Natural killer cell treated with Interleukin-12 subunit alpha and Interleukin-12 subunit beta and Interleukin-15 and Interleukin-18, amount 100 ng/mL, for 72 hours (primary cell): ENCODE measurements at places on chromosomes 11 and 22. TPM values are rescaled to one million over a fixed set of nuclear protein-coding genes. Genes with fewer than 3 reads are reported as not detected.

- no peak overlapping the region for H3K27ac ChIP-seq
- no peaks in the 10 kb centered on the region for H3K36me3 ChIP-seq
- H3K27me3 ChIP-seq: peaks cover 14% of the 10 kb centered on the region
- no peak overlapping the region for H3K4me3 ChIP-seq
- DNase-seq: no peak
- no peaks in the 10 kb centered on the region for H3K4me1 ChIP-seq
These were observed 152.0 kb upstream of the SYN3 start for GRCh38 chr22:33209930-33210784.

- H3K36me3 ChIP-seq: no peaks in the 10 kb centered on the region
- peaks cover 18% of the 10 kb centered on the region for H3K27me3 ChIP-seq
- H3K4me3 ChIP-seq: no peak overlapping the region
- DNase-seq: no peak
These were observed 25.7 kb upstream of the OAF start for GRCh38 chr11:120184946-120185705.

DNA sequence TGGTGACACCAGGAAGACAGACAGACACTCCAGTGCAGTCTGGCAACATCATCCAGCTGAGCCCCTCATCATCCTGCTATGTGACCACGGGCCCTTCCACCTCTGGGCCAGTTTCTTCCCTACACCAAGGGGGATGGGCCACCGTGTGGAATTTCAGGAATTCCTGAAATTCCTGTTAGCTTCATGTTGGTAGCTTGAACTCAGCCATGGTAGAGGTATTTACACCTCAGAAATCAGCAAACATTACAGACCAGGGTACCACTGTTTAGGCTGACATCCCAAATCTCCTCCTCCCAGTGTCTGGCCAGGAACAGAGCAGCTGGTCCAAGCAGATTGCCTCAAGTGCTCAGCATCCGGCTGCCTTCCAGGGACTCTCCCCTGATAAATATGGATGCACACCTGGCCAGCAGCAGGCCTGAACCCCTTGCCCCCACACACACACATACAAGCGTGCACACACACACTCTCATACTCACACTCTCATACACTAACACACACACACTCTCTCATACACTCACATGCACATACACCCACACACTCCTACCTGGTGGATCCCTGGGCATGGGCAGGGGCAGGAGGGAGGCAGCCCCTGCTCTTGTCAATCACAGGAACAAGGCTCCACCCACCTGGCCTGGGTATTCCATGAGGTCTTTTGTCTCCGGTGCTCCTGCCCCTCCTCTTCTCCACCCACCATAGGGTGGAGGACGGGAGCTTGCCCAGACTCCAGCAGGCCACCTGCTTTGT is 85.2 kb downstream of the BUD13 start:
- no peaks in the 10 kb centered on the region for H3K36me3 ChIP-seq
- DNase-seq: no peak
- H3K27me3 ChIP-seq: peaks cover 27% of the 10 kb centered on the region
- no peak overlapping the region for H3K4me3 ChIP-seq
- no peak overlapping the region for H3K27ac ChIP-seq

DNA sequence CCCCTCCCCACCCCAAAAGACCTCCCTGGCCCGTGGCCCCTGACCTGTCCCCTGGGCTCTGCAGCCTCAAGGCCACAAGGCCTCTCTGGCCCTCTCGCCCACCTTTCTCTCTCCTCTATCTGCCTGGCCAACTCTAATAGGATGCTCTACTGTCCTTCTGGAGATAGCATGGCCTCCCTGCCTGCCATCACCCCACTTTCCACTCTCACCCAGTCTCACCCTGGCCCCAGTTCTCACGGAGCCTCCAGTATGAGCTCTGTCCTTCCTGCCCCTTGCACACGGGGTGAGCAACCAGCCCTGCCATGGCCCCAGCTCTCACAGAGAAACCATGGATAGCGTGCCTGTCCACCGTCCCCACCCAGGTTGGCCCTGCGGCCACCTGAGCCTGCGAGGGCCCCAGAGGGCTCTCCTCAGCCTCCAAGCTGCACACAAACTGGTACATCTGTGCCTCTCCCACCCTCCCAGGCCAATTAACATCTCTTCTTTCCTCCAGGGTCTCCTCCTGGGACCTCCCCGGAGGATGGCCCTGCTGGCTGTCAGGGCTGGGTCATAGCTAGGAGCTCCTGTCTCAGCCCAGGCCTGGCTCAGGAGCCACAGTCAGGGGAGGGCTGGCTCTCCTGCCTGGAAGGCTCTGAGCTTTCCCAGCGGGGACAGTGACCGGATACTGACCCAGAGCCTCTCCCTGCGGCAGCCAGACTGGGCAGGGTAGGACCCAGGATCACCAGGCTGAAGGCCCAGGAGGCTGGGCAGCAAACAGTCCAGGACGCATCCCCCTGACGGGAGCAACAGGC is 22.3 kb downstream of the RTN4R start:
- no peaks in the 10 kb centered on the region for H3K36me3 ChIP-seq
- peak overlapping the region; percentile 84 for H3K4me3 ChIP-seq
- DNase-seq: no peak
- peaks cover 16% of the 10 kb centered on the region for H3K4me1 ChIP-seq
- no peaks in the 10 kb centered on the region for H3K27me3 ChIP-seq

DNA sequence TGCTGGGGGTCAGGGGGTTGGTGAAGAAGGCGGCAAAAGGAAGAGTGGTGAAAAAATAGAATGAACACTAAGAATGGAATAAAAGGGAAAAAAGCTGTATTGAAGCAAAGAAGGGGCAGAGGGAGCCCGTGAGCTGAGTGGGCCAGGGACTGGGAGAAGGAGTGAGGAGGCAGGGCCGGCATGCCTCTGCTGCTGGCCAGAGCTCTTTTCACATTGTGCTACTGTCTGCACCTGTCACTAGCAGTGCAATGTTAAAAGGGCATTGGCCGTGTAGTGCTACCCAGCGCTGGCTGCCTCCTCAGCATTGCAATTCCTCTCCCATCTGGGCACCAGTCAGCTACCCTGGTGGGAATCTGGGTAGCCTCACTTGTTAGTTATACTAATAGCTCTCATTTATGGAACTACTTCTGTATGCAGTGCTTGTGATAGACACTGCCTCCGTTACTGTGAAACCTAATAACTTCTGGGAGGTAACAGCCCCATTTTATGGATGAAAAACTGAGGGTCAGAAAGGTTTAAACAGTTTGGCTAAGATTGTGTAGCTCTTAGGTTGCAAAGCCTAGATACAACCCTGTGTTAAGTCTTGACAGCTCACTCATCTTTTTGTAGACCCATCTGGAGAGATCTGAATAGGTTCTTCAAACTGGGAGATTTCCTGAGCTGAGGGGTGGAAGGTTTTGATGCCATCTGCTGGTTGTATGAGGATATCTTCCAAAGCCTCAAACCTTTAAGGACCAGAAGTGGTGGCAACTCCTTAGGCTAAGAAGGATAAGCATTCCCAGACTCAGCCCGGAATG is 8.5 kb downstream of the YPEL4 start:
- H3K27ac ChIP-seq: no peak overlapping the region
- DNase-seq: no peak
- H3K36me3 ChIP-seq: no peaks in the 10 kb centered on the region
- H3K27me3 ChIP-seq: peaks cover 20% of the 10 kb centered on the region
- peaks cover 22% of the 10 kb centered on the region for H3K4me1 ChIP-seq

GRCh38 chr11:1138097-1138496 is 19.7 kb upstream of the MUC5AC start:
- H3K27me3 ChIP-seq: peaks cover 48% of the 10 kb centered on the region
- DNase-seq: no peak
- no peak overlapping the region for H3K27ac ChIP-seq
- H3K4me3 ChIP-seq: no peak overlapping the region

DNA sequence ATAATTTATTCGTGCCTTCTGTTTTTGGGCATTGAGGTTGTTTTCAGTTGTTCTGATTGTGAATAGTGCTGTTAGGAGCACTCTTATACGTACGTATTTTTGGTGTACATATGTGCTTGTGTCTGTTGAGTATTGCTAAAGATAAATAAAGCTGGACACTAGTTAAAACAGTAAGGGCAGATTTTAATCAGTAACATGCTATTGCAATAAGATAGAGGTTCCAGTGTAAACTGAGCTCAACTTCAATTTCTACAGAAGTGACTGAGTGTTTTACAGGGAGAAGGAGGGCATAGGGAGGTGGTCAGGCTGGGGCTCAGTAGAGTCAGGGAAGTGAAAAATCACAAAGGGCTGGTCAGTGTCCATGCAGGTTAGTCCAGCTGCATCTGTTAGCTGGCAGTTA is 76.0 kb upstream of the PARVA start:
- no peaks in the 10 kb centered on the region for H3K4me1 ChIP-seq
- no peaks in the 10 kb centered on the region for H3K27me3 ChIP-seq
- H3K4me3 ChIP-seq: no peak overlapping the region
- H3K36me3 ChIP-seq: no peaks in the 10 kb centered on the region
- no peak for DNase-seq

GRCh38 chr11:76206327-76207081 is at the start of gene WNT11:
Gene WNT11 (minus strand): TSS chr11:76206502. CDS start chr11:76206407, 95 bp downstream.
- peak within 1 kb of the TSS; percentile 86 for H3K4me3 ChIP-seq
- H3K36me3 ChIP-seq: no peaks in the 10 kb centered on the region
- peaks cover 15% of the 10 kb centered on the region for H3K4me1 ChIP-seq

- no peak for DNase-seq
- no peak overlapping the region for H3K4me3 ChIP-seq
- H3K27me3 ChIP-seq: peaks cover 40% of the 10 kb centered on the region
These were observed 712.0 kb downstream of the TBC1D22A start for GRCh38 chr22:47474464-47474863.

GRCh38 chr11:11915625-11916024 is 73.9 kb downstream of the USP47 start:
- no peak overlapping the region for H3K4me3 ChIP-seq
- H3K27me3 ChIP-seq: no peaks in the 10 kb centered on the region
- no peak for DNase-seq
- no peak overlapping the region for H3K27ac ChIP-seq
- H3K36me3 ChIP-seq: peaks cover 16% of the 10 kb centered on the region

GRCh38 chr11:33787076-33787475 is 12.8 kb upstream of the FBXO3 start:
- peak overlapping the region; percentile 56 for H3K4me3 ChIP-seq
- no peak for DNase-seq
- peaks cover 18% of the 10 kb centered on the region for H3K4me1 ChIP-seq
- peaks cover 27% of the 10 kb centered on the region for H3K27me3 ChIP-seq
- H3K36me3 ChIP-seq: no peaks in the 10 kb centered on the region

- no peaks in the 10 kb centered on the region for H3K27me3 ChIP-seq
- H3K27ac ChIP-seq: peak overlapping the region; percentile 46
- no peak for DNase-seq
These were observed 24.0 kb downstream of the TCP11L1 start for GRCh38 chr11:33063326-33063881.

- H3K4me3 ChIP-seq: no peak overlapping the region
- H3K4me1 ChIP-seq: no peaks in the 10 kb centered on the region
- no peak overlapping the region for H3K27ac ChIP-seq
- no peaks in the 10 kb centered on the region for H3K36me3 ChIP-seq
- peaks cover 13% of the 10 kb centered on the region for H3K27me3 ChIP-seq
- DNase-seq: no peak
These were observed 21.7 kb downstream of the TIMP3 start for GRCh38 chr22:32823024-32823730.

- H3K27ac ChIP-seq: no peak overlapping the region
- no peak overlapping the region for H3K4me3 ChIP-seq
- no peaks in the 10 kb centered on the region for H3K27me3 ChIP-seq
- peaks cover 17% of the 10 kb centered on the region for H3K4me1 ChIP-seq
- no peak for DNase-seq
These were observed 5.3 kb downstream of the LSP1 start for GRCh38 chr11:1858154-1858553.

DNA sequence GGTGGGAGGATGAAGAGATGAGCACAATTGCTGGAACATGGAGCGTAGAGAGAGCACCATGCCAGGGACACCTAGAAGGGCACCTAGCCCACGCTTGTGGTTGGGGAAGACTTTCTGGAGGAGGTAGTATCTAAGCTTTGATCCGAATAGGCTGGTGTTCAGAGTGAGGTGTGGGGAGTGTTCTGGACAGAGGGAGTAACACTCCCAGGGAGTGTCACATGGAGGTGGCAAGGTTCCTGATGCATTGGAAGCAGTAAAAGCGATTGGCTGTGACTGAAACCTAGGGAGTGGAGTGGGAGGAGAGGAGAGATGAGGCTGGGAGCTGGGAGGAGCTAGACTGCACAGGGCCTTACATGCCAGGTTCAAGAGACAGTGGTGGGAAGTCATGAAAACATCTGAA is 188.0 kb upstream of the NCAM1 start:
- no peak overlapping the region for H3K4me3 ChIP-seq
- no peaks in the 10 kb centered on the region for H3K36me3 ChIP-seq
- no peak for DNase-seq

- H3K36me3 ChIP-seq: no peaks in the 10 kb centered on the region
- H3K27ac ChIP-seq: no peak overlapping the region
- no peak for DNase-seq
- H3K27me3 ChIP-seq: no peaks in the 10 kb centered on the region
- no peak overlapping the region for H3K4me3 ChIP-seq
These were observed 114.7 kb downstream of the CRYBB2 start for GRCh38 chr22:25334162-25334490.

DNA sequence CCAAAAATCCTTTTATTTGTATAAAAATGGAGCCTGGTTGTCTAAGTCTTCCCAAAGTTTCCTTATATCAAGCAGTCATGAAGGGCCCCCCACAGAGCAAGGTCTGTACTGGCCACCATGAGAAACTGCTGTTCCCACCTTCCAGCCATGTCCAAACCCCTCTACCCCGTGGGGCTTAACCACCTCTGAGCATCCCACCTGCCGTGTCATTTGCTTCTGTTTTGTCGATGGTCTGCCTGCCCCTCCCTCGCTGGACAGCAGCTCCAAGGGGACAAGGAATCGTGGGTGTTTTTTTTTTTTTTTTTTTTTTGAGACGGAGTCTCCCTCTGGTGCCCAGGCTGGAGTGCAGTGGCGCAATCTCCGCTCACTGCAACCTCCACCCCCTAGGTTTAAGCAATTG is 11.1 kb upstream of the ANO1 start:
- DNase-seq: no peak
- no peak overlapping the region for H3K4me3 ChIP-seq
- H3K27me3 ChIP-seq: peaks cover 32% of the 10 kb centered on the region
- no peak overlapping the region for H3K27ac ChIP-seq
- H3K36me3 ChIP-seq: no peaks in the 10 kb centered on the region

DNA sequence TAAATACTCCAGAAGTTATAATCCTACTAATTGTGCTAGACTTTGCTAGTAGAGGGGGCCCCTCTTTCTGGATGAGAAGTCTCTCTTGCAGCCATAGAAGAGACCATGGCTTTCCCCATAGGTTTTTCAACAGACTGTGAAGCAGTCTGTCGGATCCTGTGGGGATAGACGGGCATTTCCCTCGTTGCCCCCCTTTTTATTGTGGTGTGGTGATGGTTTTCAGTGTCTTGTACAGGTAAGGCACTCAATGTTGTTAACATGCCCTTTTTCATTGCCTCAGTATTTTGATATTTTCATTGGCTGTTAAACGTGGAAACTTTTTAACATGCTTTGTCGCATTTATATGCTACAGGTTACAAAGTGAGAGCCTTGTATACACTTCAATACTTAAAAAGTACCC is 16.4 kb upstream of the GAS2L1 start:
- no peak overlapping the region for H3K27ac ChIP-seq
- peaks cover 24% of the 10 kb centered on the region for H3K4me1 ChIP-seq
- H3K27me3 ChIP-seq: no peaks in the 10 kb centered on the region
- no peak for DNase-seq
- peaks cover 52% of the 10 kb centered on the region for H3K36me3 ChIP-seq

Gene SLC1A2
- 0.12 TPM for total RNA-seq

Gene JOSD1
- 53.6 TPM for total RNA-seq

Gene MRGPRX3
- total RNA-seq: not detected

Gene INPP5J
- total RNA-seq: 0.19 TPM

Gene GAS2L1
- total RNA-seq: 0.43 TPM

Gene RIC3
- 4.3 TPM for total RNA-seq

Gene CARD18
- total RNA-seq: not detected

Gene IRAG1
- not detected for total RNA-seq

Gene OR9G1
- total RNA-seq: not detected

Gene GRIA4
- not detected for total RNA-seq
